ENCODE measurements at places on chromosomes 3 and 15.
A peak's percentile ranks its signal among the peaks of the same experiment; 100 is the strongest.

DNA sequence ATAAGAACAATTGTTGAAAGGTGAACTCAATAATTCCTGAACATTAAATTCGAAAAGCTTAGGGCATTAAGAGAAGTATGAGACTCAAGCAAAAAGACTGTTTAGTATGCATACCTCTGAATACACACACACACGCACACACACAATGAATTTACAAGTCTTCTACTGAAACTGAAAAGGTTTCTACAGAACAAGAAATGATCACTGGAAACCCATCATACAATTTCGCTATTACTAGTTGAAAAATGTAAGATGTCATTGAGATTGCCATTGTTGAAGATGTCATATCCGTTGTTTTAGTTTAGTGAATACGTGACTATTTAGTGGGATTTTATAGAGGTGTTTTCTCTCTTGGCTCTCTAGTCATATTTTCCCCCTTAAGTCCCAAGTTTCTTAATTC is 106.8 kb downstream of the FOXB1 start:
- DNase-seq = no peak

DNA sequence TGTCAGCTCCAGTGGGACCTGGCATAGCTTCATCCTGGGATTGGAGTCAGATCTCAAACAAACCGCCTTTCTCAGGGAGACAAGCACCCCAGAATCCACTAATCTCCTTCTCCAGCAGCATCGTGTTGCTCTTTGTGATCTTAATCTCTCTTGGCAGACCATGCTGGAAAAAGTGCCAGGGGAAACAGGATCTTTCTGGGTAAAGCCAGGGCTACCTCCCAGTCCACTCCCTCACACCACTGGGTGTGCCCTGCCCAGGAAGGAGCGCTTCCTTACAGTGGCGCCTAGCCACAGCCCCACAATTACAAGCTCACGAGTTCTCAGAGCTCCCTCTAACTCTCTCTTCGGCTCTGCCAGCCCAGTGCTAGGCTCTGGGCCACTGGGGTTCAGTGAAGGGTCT is 32.2 kb downstream of the RPLP1 start:
- DNase-seq = no peak

DNA sequence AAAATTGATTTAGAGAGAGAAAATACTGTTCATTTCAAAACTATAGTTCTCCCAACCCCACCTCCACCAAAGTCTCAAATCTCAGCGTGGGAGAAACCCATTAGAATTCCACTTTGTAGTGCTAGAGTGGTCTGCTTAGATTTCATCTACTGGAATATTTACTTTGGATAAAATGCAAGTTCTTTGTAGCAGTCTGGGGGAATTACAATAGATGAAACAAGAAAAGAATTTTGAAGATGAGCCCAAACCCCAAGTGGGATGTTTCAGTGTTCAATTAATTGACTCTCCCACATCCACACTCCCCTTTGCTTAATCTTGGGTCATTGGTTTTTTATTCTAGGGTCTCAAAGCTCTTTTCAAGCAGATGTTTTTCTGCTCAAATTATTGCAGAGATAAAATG is 97.8 kb downstream of the RPL22L1 start:
- no peak for DNase-seq

- DNase-seq = peak; percentile 83
Observed at GRCh38 chr3:129112308-129113052, 9.1 kb downstream of the RAB43 start.

GRCh38 chr15:20340331-20340811 is 201.2 kb downstream of the GOLGA6L6 start:
- DNase-seq = no peak

Data from AML-193 (cell line).